Pancreas (tissue), 10 donors: ENCODE measurements at places on chromosomes 11 and 22.

DNA sequence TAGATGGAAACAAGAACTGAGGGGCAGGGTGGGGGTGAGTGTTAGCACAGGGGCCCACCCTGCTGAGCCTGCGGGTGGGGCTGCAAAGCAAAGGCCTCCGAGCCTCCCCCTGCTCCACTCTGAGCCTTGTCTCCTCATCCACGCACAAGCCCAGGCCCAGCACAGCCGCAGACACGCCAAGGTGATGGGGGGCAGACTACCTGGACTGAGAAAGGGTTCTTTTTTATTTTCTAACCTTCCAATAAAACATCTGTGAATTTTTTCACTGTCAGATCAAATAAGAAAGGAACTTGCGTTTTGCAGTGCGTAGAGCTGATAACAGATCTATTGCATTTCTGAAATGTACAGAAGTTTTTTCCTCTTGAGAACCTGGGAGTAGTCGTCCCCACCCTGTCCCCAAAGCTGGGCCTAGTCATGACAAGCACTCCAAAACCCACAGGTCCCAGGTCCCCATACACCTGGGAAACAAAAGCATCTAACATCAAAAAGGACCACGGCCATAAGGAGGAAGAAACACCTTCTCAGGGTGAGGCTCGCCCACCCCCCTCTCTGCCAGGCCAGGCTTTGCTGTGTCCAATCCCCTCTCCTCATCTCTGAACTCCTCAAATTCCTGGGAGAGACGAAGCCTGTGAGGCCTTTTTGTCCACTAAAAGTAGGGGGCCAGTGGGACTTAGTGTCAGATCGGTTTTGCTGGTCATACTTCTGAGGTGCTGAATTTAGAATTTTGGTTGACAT lies 22.7 kb upstream of the CD5 start:
- no peak for DNase-seq

- DNase-seq, result no peak
These were observed 1.1 kb downstream of the MTA2 start for GRCh38 chr11:62600367-62601121.

- DNase-seq, result no peak
These were observed 35.9 kb downstream of the KCNQ1OT1 start for GRCh38 chr11:2663915-2664314.

DNA sequence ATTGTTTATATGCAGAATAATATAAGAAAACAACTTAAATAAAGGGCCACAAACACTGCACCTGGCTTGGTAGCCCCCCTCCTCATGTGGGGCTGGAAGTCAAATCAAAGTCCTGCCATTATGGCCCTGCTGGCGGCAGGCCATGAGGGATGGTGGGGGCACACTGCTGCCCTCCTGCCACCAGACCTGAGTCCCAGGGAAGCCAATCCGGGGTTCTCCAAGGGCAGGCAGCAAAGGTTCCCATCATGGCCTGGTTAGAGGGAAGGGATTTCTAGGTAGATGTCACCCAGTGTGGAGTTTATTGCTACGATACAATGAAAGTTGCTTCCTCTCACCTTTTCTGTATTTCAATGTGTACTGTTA lies 39.1 kb downstream of the C11orf58 start:
- no peak for DNase-seq

GRCh38 chr11:20027556-20028013 lies 132.7 kb downstream of the DBX1 start:
- DNase-seq, result no peak

DNA sequence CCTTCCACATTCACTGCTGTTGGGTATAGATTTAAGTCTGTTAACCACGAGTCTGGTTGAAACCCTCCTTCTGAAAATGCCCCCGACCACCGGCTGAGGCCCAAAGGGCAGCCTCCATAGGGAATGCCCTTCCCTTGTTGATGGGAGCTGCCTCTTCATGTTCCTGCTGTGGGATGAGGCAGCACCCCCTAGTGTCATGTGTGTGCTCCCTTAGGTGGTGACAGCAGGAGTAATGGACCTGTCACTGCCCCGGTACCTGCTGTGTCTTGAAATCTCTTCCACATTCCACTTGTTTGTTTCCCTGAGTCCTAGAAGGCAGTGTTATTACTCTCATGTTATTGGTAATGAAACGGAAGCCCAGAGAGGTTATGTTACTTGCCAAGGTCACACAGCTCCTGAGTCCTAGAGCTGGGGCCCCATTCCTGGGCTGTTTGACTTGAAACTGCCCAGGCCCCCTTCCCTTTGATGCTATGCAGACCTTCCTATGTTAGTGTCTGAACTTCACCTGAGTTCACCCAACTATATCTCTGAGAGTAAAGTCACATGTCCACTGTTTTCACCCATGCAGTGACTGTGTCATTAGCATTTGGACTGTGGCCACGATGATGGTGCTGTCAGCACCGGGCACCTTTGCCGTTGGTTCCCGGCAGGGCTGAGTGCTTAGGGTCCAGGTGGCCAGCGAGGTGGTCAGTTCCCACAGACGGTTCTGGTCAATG lies 234.3 kb downstream of the TBC1D22A start:
- DNase-seq, result peak; percentile 47

GRCh38 chr11:126647735-126648134 lies 292.2 kb downstream of the ST3GAL4 start:
- DNase-seq, result no peak

- no peak for DNase-seq
These were observed 292.3 kb upstream of the FAT3 start for GRCh38 chr11:91932151-91932821.

GRCh38 chr11:12556155-12556554 lies 118.1 kb upstream of the TEAD1 start:
- no peak for DNase-seq

- no peak for DNase-seq
These were observed 70.5 kb downstream of the ETS1 start for GRCh38 chr11:128516886-128517285.

DNA sequence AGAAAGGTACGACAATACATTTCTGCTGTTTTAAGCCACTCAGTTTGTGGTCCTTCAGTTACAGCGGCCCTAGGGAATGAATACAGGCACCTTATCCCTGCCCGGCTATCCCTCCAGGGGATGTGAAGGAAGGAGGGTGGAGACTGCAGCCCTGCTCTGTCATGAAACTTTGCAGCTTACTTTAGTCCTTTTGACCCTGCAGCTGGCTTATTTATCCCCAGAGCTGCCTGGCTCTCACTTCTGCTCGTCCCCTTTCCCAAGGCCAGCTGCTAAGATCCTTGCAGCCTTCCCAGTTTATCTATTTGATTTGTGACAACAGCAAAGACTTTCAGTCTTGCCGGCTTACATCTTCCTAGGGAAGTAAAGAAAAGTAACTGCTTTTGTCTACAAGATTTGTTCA lies 55.2 kb downstream of the SC5D start:
- DNase-seq, result no peak

- DNase-seq, result no peak
These were observed 99.8 kb downstream of the ATM start for GRCh38 chr11:108322666-108323065.

GRCh38 chr11:114180301-114181055 lies 115.7 kb upstream of the NNMT start:
- peak; percentile 82 for DNase-seq

DNA sequence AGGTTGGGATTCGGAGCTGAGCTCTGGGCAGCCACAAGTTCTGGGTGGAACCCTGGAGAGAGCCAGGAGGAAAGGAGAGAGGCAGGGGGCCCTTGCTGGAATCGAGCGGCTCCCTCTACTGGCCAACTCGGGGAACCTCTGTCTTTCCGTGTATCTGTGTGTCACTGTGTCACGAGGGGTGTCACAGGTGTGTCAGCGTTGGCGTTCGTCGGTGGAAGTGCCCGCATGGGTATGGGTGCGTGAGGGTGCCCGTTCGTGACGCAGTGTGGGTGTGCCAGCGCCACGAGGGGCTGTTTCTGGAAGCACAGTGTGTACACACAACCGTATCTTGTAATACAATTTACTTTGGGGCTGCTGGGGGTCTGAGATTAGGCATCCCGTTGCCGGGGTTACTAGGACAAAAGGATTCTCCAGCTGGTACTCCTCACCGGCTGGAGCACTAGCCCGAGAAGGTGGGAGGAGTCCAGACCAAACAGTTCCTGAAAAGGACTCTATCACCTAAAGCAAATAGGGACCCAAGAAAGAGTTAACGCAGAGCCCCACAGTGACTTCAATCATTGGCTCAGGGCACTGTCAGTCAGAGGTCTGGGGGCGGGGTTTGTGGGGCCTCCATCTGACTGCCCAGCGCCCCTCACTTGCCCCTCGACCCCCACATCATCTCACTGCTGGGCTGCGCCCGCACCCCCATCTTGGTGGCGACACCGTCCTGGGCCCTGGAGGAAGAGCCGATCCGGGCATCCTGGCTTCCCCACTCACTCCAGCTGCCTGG lies 2.6 kb upstream of the BCL9L start:
- peak; percentile 94 for DNase-seq

- no peak for DNase-seq
These were observed 141.1 kb upstream of the ARHGAP42 start for GRCh38 chr11:100545970-100546369.

DNA sequence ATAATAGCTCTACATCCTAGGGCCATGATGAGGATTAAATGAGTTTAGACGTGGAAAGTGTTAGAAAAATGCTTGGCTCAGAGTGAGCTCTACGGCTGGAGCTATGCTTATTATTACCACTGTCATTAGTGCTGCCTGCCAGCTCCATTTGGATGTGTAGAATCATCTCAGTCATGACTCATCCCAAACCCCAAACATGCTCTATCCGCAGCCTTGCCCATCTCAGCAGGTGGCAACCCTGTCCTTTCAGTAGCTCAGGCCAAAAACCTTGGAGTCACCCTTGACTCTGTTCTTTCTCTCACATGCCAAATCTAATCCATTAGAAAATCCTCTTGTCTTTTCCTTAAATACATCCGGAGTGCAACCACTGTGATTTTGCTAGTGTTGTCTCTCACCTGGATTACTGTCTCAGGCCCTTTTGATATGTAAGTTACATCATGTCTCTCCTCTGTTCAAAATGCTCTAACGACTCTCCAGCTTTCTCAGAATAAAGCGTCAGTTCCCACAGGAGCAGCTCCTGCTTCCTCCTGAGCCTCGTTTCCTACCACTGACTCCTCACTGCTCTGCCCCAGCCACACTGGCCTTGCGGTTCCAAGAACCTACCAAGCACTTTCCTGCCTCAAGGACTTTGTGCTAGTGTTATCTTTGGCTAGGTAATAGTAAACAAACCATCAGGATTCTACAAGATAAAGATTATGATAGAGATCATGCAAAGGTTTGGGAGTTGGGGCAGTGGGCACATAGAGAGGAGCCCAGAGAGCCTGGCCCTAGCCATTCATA lies 10.5 kb upstream of the CHRM1 start:
- DNase-seq, result no peak

- no peak for DNase-seq
These were observed 238.1 kb upstream of the BLID start for GRCh38 chr11:122354025-122354697.

DNA sequence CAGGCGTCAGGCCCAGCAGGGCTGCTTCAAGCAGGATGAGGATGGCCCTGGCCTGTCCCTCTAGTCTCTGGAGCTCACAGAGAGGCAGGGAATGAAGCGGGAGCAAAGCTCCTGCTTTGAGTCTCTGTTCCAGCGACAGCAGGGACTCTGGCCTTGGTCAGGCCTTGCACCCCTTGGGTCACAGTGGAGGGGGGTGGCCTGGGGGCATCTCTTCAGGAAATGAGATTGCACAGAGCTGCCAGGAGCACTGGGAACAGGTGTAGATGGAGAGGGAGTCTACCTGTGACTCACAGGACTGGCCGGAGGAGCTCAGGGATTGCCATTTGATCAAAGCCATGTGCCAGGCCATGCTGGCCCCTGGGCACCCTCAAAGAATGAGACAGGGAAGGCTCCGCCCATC lies 1.6 kb downstream of the ANO1 start:
- no peak for DNase-seq

GRCh38 chr22:19895160-19895849 lies 40.6 kb upstream of the GNB1L start:
- DNase-seq, result no peak

DNA sequence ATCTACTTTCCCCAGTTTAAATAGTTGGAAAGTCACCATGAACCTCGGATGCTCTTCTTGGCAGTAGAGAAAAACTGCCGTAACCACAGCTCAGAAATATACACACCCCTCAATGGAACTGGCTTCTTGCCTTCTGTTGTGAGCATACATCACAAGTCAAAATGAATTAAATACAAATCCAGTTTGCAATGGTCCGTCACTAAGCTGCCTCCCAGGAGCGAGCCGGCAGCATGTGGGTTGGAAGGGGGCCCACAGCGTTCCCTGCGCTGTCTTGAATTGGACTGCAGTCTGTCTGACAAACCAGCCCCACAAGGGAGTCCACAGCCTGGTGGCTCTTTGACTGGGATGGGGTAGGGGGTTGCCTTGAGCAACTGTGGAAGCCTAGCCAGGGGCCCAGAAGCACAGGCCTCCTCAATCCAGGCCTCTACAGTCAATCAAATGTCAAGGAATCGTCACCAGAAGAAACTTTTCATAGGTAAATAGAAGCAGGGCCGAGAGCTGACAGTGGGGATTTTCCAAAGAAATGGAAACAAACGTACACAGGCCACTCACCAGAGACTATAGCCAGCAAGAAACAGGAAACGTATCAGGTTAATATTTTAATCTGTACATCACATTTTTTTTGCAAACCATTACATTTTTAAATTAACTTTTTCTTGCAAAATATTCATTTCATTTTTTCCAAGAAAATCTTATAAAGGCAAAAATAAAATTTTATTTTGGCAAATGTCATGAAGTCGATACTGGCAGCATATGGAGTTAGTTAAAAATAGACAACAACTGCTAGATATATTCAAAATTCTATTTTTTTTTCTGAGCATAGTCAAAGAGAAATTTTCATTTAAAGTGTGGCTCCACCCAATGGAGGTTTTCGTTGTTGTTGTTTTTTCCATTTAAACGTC lies 38.5 kb downstream of the C11orf58 start:
- DNase-seq, result no peak

- no peak for DNase-seq
These were observed 32.9 kb downstream of the MEI1 start for GRCh38 chr22:41732096-41732772.

DNA sequence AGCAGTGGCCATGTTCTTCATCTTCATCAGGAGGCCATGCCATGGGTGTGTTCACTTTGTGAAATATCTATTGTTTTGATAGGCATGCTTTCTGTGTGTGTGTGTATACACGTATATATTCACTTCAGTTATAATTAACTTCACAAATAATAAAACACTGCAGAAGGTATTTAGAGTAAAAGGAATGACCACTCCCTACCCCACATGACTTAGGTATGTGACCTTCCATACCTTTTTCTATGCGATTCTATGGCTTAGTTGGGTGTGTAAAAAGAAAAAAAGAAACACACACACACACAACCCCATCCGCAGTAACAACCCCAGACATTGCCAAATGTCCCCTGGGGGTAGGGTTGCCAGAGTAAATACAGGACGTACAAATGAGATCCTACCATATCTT lies 72.0 kb downstream of the CYTH4 start:
- DNase-seq, result no peak

GRCh38 chr11:74909385-74909784 lies 39.5 kb downstream of the XRRA1 start:
- DNase-seq, result no peak

- no peak for DNase-seq
These were observed 819.0 kb upstream of the CCDC90B start for GRCh38 chr11:84105148-84105547.

- DNase-seq, result no peak
These were observed 28.0 kb downstream of the OR5B17 start for GRCh38 chr11:58330861-58331260.

GRCh38 chr22:29456211-29456671 lies 17.9 kb downstream of the RFPL1 start:
- no peak for DNase-seq
